Psoas muscle (tissue), 8 donors: ENCODE measurements at places on chromosomes 2 and 18. TPM values are rescaled to one million over a fixed set of nuclear protein-coding genes. Genes with fewer than 3 reads are reported as not detected.

- no peak for DNase-seq
Observed at GRCh38 chr18:32324181-32324580, 134.3 kb downstream of the MEP1B start.

DNA sequence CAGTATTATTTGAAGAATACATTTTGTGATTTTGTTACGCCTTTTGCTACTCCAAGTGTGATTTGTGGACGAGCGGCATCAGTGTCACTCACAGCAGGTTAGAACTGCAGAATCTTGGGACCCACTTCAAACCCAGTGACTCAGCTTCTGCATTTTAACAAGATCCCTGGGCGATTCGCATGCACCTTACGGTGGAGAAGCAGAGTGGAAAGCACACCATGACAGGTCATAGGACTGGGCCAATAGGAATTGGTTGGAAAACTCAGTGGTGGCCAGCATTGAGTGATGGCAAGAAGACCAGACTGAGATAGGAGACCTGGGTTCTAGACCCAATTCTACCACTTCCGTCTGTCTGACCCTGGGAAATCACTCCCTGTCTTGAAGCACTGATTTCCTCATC is 26.3 kb downstream of the CTLA4 start:
- no peak for DNase-seq

DNA sequence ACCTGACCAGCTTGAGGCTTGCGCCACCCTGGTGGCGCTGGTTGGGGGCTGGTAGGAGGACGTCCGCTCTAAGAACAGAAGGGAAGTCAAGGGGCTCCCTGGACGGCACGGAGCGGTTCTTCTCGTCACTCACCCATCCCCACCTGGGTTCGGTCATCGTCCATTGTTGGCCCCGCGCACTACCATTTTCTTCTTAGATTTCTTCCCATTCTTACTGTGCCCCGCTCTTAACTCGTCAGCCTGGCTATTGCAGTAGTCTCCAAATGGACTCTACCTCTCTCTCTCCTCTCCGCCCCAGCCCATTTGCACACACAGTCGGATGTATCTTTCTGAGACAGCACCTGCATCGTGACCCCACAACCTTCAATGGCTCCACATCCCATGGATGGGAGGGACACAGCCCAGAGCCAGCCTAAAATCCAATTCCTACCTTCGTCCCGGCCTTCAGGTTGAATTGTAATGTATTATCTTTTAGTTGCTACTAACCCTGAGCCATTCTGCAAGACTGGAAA is 814 bp upstream of the RAB1A start:
- DNase-seq, result no peak

ARHGAP15 gene
- 0.95 TPM for polyA plus RNA-seq

CNDP1 gene
- polyA plus RNA-seq, result not detected
